ENCODE measurements at places on chromosomes 16 and 17.

- DNase-seq: no peak
Observed at GRCh38 chr16:13938480-13938879, 18.5 kb downstream of the ERCC4 start.

DNA sequence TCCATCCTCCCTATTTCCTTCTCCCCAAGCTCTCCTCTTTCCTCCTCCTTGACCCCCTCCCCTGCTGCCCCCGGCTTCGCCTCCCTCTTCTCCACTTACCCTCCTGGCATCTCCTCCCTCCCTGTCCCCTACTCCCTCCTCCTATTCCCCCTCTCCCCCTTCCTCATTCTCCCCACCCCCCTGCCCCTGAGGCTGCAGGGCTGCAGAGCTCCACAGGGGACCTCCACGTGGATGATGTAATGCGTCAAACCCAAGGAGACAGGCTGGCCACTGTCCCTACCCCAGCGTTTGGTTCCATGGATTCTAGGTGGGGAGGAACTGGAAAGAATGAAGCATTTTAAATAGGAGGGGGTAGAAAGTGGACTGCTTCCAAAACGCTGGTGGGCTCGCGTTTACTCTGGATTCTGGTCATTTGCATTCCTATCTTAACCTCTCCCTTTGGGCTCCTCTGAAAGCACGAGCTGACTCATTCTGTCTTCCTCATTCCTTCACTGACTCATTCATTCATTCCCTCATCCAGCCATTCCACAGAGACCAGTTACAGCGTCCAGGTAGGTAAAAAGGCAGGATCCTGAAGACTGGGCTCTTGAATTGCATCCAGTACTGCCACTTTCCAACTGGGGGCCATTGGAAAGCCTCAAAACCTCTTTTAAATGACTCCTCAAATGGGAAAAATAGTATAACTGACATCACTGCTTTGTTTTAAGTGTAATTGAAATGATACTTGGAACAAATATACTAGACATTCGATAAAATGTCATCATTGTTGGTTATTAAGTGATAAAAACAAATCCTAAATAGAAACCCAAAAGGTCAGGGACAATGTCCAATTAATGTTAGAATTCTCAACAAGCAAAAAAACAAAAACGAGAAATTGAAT, 943 bp upstream of the COTL1 start:
- no peak for DNase-seq

GRCh38 chr17:79039886-79040285, 15.9 kb downstream of the C1QTNF1 start:
- no peak for DNase-seq

- DNase-seq: no peak
Observed at GRCh38 chr16:55557186-55557585, 9.3 kb upstream of the CAPNS2 start.

DNA sequence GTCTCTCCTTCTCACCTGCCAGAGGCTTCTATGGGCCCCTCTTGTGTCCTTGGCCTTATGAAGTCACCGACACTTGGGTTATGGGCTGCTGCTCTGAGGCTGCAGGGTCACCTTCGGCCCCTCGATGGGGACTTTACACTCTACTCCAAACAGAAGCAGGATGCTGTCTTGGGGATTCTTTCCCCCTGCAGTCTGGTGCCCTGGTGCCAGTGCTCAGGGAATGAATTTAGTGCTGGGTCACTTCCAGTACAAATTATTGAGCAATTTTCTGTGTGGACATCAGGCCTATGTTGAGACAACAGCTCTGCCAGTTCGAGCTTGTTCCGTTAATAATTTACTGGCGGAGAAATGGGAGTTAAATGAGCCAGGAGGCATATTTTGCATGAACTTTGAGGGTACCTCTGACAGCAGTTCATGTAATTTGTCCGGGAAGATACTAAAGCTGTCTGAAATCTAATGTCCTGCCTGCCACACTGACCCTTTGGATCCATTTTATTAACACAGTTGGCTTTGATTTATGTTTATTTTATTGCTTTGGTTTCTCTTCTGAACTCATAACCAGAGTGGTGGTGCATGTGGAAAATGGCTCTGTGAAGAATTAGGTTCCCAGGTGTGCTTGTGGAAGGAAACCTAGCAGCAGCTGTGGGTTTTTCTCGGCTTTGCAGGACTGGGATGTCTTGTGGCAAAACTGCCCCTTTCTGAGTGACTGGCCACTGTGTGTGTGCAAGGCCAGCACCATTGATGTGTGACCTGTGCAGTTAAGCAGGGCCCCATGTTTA, 34.1 kb upstream of the DHX8 start:
- DNase-seq: no peak

DNA sequence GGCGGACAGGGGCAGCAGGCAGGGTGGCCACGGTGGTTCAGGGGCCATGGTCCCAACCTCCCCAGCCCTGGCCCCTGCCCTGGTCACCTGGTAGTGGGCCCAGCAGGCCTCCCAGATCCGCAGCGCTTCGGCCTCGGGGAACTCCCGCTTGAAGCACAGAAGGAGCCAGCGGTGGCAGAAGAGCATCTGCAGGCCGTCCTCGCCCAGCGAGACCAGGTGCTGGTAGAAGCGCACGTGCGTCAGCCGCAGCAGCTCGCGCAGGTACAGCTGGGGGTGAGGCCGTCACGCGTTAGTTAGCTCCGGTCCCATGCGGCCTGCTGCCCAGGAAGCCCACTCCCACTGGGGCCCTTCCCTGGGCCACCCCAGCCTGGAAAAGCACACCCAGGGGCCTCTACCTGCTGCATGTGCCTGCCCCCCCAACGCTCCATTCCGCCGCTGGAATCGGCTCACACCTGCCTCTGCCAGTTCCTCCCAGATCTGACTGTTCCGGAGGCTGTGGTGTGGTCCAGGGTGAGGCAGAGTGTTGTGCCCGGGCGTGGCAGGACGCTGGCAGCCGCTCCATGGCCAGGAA, 90.8 kb downstream of the TBC1D16 start:
- DNase-seq: peak; percentile 60

DNA sequence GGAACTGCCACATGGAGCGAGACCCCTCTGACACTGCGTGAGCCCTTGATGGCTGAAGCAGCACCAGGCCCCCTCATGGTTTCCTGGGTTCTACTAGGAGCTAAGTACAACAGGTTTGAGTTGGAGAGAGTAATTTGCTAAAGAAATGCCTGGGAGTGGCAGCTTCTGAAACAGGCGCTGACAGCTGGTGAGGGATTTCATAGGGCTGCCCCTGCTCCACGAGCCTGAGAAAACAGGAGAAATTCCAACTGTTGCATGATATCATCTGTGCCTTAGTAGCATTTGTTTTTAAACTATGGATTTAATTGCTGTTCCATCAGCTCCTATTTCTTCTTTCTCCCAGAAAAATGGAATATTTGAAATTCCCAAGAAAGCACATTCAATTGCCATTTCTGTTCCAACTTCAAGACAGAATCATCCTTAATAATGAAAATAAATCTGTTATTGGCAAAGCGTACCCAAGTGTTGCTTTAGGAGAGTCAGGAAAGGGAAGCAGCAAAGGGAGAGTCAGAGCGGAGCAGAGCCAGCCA, 78.8 kb upstream of the ANKFN1 start:
- no peak for DNase-seq

DNA sequence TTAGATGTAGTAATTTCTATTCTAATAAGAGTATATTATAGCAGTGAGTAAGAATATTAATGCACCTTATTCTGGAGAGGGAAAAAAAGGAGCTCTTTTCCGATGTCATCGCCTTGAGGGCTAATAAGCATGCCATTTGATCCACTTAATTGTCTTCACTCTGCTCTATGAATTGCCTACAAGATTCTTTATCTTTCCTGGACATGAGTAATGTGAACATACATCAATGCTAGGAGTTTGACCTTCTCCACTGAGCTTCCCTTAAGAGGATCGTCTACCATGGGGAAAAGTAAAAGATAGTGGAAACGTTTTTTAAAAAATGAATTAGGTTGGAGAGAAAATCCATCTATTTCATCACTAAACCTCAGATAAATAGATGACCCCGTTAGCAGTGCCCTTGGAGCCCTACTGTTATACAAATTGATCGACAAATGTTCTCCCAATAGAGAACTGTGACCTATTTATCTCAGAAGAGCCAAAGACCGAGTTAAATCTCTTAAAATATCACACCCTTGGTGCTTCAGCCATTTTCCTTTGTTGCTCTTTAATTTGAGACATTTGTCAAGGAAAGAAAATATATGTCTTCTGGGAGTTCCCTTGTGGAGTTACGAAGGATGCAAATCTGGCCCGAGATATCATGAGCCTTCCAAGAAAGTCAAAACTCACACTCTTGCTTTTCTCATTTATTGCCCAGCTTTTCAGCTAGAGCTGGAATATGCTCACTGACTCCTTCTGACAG, 898.5 kb downstream of the KCNJ2 start:
- DNase-seq: no peak

DNA sequence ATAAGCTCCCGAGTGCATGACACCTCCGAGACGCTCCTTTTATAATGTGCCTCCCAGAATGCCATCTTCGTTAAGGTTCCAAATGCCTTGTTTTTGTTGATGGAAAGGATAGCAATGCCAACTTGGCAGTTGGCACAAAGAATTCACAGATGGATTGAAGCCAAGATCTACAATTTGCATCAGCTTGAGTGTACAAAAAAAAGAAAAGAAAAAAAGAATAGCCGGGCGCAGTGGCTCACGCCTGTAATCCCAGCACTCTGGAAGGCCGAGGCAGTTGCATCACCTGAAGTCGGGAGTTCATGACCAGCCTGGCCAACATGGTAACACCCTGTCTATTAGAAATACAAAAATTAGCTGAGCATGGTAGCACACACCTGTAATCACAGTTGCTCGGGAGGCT, 7.6 kb downstream of the TBC1D16 start:
- DNase-seq: no peak

- DNase-seq: no peak
Observed at GRCh38 chr16:85281181-85281580, 168.9 kb upstream of the CIBAR2 start.

DNA sequence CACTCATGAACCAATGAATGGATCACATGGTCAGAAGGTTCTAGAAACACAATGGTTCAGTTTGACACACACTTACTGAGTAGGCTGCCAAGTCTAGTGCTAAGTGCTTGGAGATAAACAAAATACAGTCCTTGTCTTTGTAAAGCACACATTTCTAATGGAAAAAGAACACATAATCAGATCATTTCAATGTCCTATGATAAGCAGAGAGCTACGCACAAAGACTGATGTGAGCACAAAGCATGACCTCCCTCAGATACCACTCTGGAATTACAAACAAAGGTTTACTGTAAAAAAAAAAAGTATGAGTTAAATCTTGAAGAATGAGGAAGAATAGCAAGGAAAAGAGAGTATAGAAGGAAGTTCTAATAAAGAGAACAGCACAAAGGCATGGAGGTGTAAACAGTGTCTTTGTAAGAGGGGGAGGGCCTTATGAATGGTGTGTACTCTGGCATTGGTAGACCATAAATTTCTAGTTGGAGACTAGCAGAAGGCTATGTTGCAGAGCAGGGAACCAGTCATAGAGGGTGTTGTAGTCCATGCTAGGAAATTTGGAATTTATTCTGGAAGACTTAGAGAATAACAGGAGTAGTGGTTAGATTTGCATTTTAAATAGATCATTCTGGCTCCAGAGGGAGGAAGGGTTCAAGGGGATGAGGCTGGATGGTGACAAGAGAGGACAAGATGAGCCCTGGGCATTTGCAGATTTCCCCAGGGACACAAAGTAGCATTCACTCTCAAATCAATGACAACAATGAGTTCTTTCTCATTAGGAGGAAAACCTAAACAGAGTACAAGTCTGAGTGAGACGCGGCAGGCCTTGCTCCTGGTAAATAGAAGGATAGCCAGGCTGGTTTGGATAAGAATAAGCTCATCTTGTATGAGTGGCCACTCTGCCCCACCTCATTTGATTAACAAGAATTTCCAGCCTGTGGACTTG, 468.0 kb downstream of the TOX3 start:
- DNase-seq: no peak

GRCh38 chr16:77437859-77438258, 3.0 kb upstream of the ADAMTS18 start:
- no peak for DNase-seq

- no peak for DNase-seq
Observed at GRCh38 chr17:6064868-6065267, 5.3 kb upstream of the WSCD1 start.

- no peak for DNase-seq
Observed at GRCh38 chr17:80246266-80246681, 14.4 kb upstream of the RNF213 start.

- no peak for DNase-seq
Observed at GRCh38 chr16:52404546-52404945, 142.4 kb downstream of the TOX3 start.

Data from Right ventricle myocardium inferior (tissue), 1 donor.